ENCODE measurements at places on chromosomes 2 and 18. TPM values are rescaled to one million over a fixed set of nuclear protein-coding genes. Genes with fewer than 3 reads are reported as not detected.
A peak's percentile ranks its signal among the peaks of the same experiment; 100 is the strongest.

G6PC2 gene
- not detected for total RNA-seq

GRCh38 chr2:12169721-12170120 is 423.3 kb downstream of the LPIN1 start:
- H3K27ac ChIP-seq = peak overlapping the region; percentile 43
- peaks cover 2% of the 10 kb centered on the region for H3K27me3 ChIP-seq
- H3K4me3 ChIP-seq = no peak overlapping the region
- DNase-seq = peak; percentile 62
- H3K4me1 ChIP-seq = peaks cover 26% of the 10 kb centered on the region
- no peaks in the 10 kb centered on the region for H3K36me3 ChIP-seq

FOXD4L1 gene
- 0.14 TPM for total RNA-seq

DNA sequence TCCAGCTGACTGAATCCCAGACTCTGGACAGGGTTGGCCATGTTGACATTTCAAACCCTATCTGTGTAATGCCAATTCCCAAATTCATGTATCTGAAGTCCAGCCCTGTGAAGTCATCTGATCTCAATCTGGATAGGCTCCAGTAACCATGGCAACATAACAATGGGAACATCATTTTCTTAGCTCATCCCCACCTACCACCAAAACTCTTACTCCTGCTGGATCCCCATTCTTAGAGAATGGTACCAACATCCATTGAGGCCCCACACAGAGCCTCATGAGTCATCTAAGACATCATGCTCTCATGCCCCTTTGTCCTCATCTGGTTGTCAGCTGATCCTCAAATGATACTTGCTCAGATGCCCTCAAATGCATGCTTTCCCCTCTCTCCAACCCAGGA is 58.9 kb upstream of the TEX51 start:
- H3K27ac ChIP-seq = no peak overlapping the region
- H3K4me1 ChIP-seq = no peaks in the 10 kb centered on the region
- peaks cover 8% of the 10 kb centered on the region for H3K27me3 ChIP-seq
- no peaks in the 10 kb centered on the region for H3K36me3 ChIP-seq

TDRD15 gene
- total RNA-seq = not detected

DNA sequence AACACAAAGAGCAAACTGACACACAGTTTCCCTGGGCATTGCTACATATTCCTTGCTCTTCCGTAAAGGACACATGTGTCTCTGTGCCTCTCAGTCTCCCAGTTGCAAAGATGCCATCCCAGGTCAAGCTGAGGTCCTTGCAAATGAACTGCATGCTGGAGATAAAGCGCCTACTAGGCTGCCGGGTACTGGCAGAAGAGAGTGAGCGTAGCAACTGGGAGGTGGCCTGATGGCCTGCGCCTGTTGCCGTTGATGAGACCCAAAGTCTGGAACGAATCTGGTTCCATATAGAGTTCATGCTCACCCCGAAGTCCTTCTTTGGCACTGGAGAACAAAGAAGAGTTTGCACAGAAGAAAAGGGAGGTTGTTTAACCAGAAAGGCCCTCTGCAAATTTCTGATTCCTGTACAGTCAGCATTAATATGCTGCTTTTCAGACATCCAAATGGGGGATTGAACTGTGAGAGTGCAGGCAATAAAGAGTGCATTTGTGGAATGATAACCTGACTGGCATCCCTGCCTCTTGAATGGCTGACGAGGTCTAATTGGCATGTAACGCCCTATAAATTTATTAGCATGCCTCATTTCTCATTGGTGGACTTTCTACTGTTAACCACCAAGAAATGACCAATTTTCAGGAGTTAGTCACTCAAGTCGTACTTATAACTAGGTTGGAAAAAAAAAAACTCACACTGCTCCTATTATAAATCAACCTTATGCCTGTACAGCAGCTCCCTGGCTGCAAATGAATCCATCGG is 78.7 kb downstream of the GBX2 start:
- no peaks in the 10 kb centered on the region for H3K27me3 ChIP-seq
- H3K36me3 ChIP-seq = no peaks in the 10 kb centered on the region
- H3K4me3 ChIP-seq = no peak overlapping the region
- no peak for DNase-seq
- H3K4me1 ChIP-seq = no peaks in the 10 kb centered on the region

- H3K27ac ChIP-seq = no peak overlapping the region
- DNase-seq = no peak
- H3K27me3 ChIP-seq = peaks cover 31% of the 10 kb centered on the region
- peaks cover 10% of the 10 kb centered on the region for H3K4me1 ChIP-seq
- peak overlapping the region; percentile 10 for H3K4me3 ChIP-seq
Measured at GRCh38 chr2:74441170-74441689, 507 bp downstream of the RTKN start.

CPO gene
- total RNA-seq = not detected

GRCh38 chr2:27250652-27251379 is 12.0 kb downstream of the SLC30A3 start:
- H3K27ac ChIP-seq = no peak overlapping the region
- peaks cover 10% of the 10 kb centered on the region for H3K27me3 ChIP-seq
- peaks cover 2% of the 10 kb centered on the region for H3K4me1 ChIP-seq
- no peak overlapping the region for H3K4me3 ChIP-seq

- DNase-seq = no peak
- H3K27me3 ChIP-seq = peaks cover 32% of the 10 kb centered on the region
- no peaks in the 10 kb centered on the region for H3K36me3 ChIP-seq
- peak overlapping the region; percentile 73 for H3K4me3 ChIP-seq
Measured at GRCh38 chr18:34976123-34976522, 65.1 kb upstream of the MAPRE2 start.

GRCh38 chr2:7594211-7594610 is 677.0 kb downstream of the RNF144A start:
- H3K27ac ChIP-seq = no peak overlapping the region
- peaks cover 12% of the 10 kb centered on the region for H3K4me1 ChIP-seq
- DNase-seq = no peak
- no peak overlapping the region for H3K4me3 ChIP-seq
- H3K36me3 ChIP-seq = no peaks in the 10 kb centered on the region

- H3K27me3 ChIP-seq = no peaks in the 10 kb centered on the region
- peak overlapping the region; percentile 20 for H3K27ac ChIP-seq
- no peak overlapping the region for H3K4me3 ChIP-seq
- peaks cover 38% of the 10 kb centered on the region for H3K4me1 ChIP-seq
Measured at GRCh38 chr2:74050151-74050550, 65.4 kb downstream of the TET3 start.

SERPINB7 gene
- not detected for total RNA-seq

GRCh38 chr18:23468753-23469459 is 15.8 kb downstream of the RIOK3 start:
- H3K27me3 ChIP-seq = no peaks in the 10 kb centered on the region
- H3K36me3 ChIP-seq = peaks cover 30% of the 10 kb centered on the region
- no peak for DNase-seq
- no peak overlapping the region for H3K27ac ChIP-seq
- H3K4me3 ChIP-seq = no peak overlapping the region

ATOH8 gene
- not detected for total RNA-seq

MC2R gene
- not detected for total RNA-seq

DNA sequence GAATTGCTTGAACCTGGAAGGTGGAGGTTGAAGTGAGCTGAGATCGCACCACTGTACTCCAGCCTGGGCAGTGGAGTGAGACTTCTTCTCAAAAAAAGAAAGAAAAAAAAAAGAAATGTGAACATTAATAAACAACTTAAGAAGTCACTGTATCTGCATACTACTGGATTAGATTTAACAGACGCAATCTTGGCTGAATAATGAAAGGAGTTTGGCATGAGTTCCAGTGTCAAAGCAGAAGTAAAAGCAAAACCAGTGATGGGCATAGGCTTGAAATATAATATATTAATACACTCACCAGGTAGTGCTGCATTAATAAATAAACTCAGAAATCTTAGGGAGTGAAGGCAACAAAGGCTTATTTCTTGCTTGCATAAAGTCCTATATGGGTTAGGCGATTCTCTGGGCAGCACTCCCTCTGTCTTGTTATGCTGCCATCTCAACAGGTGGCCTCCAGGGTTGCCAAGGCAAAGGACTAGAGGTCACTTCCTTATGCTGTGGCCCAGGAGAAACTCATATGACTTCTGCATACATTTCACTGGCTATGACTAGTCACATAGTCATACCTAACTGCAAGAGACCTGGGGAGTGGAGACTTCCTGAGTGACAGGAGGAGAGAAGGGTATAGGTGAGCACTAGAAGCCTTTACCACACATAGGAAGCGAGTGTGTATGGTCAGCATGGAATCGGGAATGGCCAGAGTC is 296.2 kb upstream of the SPRED2 start:
- no peak overlapping the region for H3K4me3 ChIP-seq
- peaks cover 8% of the 10 kb centered on the region for H3K27me3 ChIP-seq
- no peak overlapping the region for H3K27ac ChIP-seq
- H3K36me3 ChIP-seq = no peaks in the 10 kb centered on the region
- H3K4me1 ChIP-seq = no peaks in the 10 kb centered on the region

DNA sequence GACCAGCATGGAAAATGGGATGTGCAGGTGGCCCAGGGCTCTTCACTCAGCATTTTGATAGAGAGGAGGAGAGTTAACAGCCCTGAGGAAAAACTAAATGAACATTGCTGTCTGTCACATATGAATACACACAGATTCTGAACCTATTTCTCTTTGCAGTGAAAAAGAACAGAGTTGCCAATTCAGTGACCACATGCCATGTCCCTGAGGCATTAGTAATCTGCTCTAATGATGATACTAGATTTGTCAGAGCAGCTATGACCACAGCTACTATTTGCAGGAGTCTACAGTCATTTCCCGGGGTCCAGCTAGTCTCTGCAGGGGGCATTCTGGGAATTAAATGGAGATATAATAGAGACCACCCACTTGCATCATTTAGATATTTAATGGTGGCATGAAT is 267.6 kb downstream of the TMX3 start:
- H3K36me3 ChIP-seq = no peaks in the 10 kb centered on the region
- DNase-seq = no peak
- H3K4me1 ChIP-seq = no peaks in the 10 kb centered on the region

PTGR3 gene
- 23.3 TPM for total RNA-seq

DNA sequence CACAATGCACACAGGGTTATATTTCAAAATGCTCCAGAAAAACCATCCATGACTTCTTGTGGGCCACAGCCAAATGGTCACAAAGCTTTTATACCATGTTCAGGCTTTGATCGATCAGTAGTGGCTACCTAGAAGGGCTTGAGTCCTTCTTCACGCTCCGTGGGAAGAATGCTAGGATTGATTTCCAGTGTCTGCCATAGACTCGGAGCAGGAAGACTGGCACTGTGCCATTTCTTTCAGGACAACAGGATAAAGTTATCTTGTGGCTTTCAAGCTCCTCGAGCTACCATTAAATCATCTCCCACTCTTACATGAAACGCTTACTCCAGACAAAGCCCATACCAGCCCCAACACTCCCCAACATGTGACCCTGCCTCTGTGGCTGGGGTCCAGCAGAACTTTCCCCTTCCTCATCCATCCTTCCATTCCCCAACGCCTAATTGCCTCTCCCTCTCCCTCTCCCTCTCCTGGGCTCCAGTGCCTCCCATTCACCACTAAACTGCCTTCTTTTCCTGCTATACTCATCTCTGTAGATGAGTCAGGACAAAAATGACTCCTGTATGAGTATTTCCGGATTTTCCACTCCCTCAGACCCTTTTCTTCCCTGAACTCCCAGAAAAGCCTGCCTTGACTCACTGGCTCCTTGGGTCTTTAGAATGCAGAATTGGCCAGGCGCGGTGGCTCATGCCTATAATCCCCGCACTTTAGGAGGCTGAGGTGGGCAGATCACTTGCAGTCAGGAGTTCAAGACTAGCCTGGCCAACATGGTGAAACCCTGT is 40.9 kb downstream of the ADD2 start:
- H3K4me3 ChIP-seq = no peak overlapping the region
- no peaks in the 10 kb centered on the region for H3K27me3 ChIP-seq
- H3K36me3 ChIP-seq = no peaks in the 10 kb centered on the region
- H3K4me1 ChIP-seq = no peaks in the 10 kb centered on the region

GRCh38 chr2:2142345-2142744 is 188.7 kb downstream of the MYT1L start:
- H3K4me1 ChIP-seq = no peaks in the 10 kb centered on the region
- H3K36me3 ChIP-seq = no peaks in the 10 kb centered on the region
- H3K4me3 ChIP-seq = no peak overlapping the region
- no peak overlapping the region for H3K27ac ChIP-seq

PTPRN gene
- 0.30 TPM for total RNA-seq

DNA sequence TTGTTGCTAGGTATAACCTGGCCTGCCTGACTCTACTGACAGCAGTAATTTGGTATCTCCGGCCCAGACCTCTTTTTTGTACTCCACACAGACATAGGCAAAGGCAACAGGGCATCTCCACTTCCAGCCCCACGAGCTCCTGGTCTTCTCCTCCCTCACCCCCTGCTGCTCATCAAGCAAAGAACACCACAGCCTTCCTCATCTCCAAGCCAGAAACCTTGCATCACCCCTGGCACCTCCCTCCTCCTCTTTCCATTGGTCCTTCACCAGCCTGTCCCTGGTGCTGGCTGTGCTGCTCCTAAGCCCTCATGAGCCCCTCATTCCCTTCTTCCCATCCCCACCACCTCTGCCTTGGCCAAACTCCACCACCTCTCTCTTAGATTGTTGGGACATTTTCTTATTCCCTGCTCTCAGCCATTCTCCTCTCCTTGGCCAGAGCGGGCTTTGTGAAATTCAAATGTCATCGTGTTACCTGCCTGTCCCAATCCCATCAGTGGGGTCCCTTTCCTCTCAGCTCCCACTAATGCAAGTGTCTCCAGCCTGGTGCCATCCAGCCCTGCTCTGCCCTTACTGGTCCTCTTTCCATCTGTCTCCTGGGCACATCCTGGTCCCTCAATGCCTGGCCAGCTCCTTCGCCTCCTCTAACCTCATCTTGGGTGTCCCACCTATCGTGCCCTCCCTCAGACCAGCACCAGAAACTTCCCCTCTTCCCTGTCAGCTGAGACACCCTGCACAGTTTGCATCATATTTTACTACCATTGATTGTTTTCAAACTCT is 77.4 kb downstream of the INHBB start:
- no peaks in the 10 kb centered on the region for H3K36me3 ChIP-seq
- no peak for DNase-seq
- H3K27ac ChIP-seq = no peak overlapping the region
- H3K4me3 ChIP-seq = no peak overlapping the region
- no peaks in the 10 kb centered on the region for H3K4me1 ChIP-seq
- H3K27me3 ChIP-seq = peaks cover 14% of the 10 kb centered on the region

- peaks cover 51% of the 10 kb centered on the region for H3K4me1 ChIP-seq
- H3K27me3 ChIP-seq = no peaks in the 10 kb centered on the region
- H3K4me3 ChIP-seq = no peak overlapping the region
- H3K27ac ChIP-seq = no peak overlapping the region
Measured at GRCh38 chr2:71346065-71346464, 14.5 kb downstream of the ZNF638 start.

DNA sequence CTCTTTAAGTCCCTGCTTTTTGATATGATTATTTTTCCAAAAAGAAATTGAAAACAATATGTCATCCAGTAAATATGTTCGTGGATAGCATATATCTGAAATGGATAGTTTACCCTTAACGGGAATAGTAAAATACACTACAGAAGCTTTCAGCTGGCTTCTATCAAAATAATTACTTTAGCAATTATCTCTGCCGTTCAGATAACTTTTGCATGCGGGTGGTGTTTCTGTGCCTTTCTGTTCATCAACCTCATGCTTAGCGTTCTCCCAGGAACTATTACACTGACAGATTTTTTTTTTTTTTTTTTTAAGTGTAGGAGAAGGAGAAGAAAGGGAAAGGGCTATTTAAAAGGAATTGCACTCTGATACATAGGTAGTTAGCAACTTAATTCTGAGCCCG is 53.6 kb downstream of the TSHZ1 start:
- no peaks in the 10 kb centered on the region for H3K27me3 ChIP-seq
- DNase-seq = no peak
- H3K4me3 ChIP-seq = no peak overlapping the region
- H3K4me1 ChIP-seq = peaks cover 55% of the 10 kb centered on the region
- no peak overlapping the region for H3K27ac ChIP-seq
- peaks cover 4% of the 10 kb centered on the region for H3K36me3 ChIP-seq

ALPG gene
- total RNA-seq = not detected

RGPD3 gene
- total RNA-seq = 0.05 TPM

MEIS1 gene
- not detected for total RNA-seq

SEPTIN10 gene
- 5.8 TPM for total RNA-seq

Data from activated CD4-positive, alpha-beta T cell treated with anti-CD3 and anti-CD28 coated beads for 36 hours (primary cell).